Brain pericyte (primary cell): ENCODE measurements at places on chromosomes 2 and 18.

GRCh38 chr2:20584045-20584398 is 66.9 kb downstream of the HS1BP3 start:
- no peak for DNase-seq

GRCh38 chr18:58998401-58999203 is 133.9 kb downstream of the ZNF532 start:
- no peak for DNase-seq

DNA sequence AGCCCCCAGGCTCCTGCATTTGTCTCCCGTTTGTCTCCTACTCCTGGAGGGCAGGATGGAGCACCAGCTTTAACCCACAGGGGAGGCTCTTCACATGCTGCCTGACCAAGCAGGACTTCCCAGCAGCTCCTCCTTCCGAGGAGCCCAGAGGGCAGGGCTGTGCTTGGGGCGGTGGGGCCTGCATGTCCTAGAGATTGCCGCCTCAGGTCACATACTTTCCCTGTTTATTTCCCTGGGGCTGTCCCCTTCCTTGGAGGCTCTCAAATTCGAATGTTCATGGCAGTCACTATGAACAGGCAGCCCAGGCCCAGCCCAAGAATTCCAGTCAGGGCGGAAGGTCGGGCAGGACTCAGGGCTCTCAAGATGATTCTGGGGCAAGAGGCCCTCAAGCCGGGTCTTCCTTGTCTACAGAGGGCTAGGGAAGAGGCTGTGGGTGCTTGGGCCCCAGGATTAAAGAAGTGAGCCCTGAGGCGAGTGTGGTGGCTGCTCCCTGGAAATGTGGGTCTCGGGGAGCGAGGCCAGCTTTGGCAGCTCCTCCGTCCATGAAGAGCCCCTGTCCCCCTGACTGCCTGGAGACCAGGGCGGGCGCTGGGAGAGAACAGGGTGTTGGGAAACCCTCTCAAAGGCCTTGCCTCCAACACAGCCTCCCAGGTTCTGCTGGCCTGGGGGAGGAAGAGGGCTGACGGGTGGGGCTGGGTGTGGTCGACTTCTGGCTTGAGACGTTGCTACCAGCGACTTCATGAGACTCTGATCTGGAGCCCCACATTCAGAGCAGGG is 48.9 kb upstream of the HPCAL1 start:
- DNase-seq: no peak

GRCh38 chr18:13539843-13540476 is 186.4 kb downstream of the FAM210A start:
- DNase-seq: no peak

- DNase-seq: no peak
Observed at GRCh38 chr2:18123577-18123976, 245.1 kb downstream of the KCNS3 start.

- DNase-seq: no peak
Observed at GRCh38 chr2:46325182-46325928, 28.1 kb downstream of the EPAS1 start.

DNA sequence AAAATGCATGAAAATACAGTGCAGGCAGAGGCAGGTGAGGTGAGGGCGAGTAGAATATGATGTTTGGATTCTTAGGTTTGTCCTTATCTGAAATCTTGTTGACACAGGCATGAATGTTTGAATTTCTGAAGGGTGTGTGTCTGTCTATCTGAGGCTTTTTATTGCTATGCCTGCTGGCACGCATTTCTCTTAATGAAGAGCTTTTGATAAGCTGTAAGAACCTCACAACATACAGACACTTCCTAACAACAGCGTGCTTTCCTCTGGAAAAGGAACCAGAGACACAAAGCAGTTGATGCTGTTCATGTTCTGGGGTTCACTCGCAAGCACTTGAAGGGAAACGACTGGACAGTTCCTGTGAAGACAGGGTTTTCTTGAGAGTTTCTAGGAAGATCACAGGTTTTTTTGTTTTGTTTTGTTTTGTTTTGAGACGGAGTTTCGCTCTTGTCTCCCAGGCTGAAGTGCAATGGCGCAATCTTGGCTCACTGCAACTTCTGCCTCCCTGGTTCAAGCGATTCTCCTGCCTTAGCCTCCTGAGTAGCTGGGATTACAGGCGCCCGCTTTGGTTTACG is 33.3 kb upstream of the CABLES1 start:
- DNase-seq: no peak
